ENCODE measurements at places on chromosomes 3 and 15.

GRCh38 chr15:85361323-85361722 is 19.1 kb upstream of the AKAP13 start:
- DNase-seq: no peak

DNA sequence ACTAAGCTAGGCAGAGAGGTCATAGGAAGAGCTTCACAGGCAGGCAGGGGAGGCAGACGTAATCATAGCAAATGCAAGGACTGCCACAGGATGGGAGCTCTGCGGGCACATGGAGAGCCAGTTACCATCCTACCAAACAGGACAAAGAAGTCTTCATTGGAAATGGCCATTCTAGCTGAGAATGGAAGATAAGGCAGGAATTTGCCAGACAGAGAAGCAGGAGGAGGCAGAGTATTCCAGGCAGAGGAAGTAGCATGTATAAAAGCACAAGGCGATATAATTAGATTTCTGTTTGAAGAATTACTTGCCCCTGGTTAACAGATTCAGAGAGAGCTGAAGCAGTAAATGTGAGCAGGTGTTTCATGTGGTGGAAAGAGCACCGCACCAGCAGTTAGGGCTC is 3.5 kb upstream of the SEMA5B start:
- DNase-seq: no peak

DNA sequence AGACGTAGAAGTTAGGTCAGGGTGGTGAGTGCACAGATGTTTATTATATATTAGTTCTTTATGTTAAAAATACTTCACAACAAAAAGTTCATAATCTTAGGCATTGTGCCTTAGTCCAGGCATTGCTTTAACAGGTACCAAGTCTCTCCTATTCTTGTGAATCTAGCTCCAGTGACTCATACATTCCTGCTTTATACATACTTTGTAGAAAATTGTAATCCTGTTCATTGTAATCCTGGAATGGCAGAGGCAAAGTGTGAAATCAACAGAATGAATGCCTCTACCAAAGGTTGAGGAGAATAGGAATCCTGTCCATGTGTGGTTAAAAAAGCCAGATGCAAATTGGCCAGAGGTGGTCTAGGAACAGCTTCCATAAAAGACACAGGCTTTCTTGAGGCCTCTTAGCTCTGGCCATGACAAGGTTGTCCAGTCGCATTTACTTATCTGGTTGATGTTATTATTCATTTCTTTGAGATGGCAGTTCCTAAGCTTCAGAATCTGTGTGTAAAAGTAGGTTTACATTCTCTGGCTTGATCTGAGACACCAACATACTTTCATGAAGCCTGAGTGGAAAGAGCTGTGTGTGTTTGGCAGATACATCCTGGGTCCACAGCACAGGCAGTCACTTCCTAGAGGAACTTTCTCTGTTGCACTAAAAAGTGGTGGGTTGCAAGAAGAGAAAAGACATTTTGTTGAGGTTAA is 109.0 kb downstream of the CDIN1 start:
- no peak for DNase-seq

- DNase-seq: no peak
These were observed 20.1 kb downstream of the KBTBD8 start for GRCh38 chr3:67018105-67018788.

- no peak for DNase-seq
These were observed 1.8 kb upstream of the SLC38A3 start for GRCh38 chr3:50203113-50203808.

DNA sequence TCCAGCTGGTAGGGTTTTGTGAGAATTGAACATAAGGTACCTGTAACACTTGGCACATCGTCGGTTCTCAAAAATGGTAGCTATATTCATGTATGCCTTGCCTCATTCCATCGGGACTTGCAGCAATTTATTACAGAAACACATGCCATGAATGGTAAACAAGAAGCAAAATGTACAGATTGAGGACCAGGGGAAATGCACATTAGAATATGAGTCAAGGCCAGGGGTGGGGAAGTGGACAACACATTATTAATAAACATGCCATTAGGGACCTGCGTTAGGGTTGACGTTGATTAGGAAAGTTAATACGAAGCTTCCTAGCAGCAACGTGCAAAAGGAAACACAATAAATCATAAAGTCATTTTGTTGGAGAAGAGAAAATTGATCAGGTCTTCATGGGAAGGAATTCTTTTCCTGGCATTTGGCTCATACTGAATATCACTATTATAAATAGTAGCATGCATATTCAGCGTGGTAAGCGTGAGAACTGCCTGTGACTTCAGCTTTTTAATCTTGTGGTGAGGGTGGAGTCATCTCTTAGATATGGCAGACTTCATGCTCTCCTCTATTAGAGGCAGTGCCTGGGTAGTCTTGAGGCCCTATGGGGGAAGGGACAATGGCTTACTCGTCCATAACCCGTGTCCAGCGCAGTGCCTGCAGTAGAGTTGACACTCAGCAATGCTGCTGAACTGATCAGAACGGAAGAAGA is 184.9 kb downstream of the SV2B start:
- no peak for DNase-seq

- no peak for DNase-seq
These were observed 17.9 kb downstream of the IL12A start for GRCh38 chr3:160006282-160007163.

- no peak for DNase-seq
These were observed 55.9 kb downstream of the MRPS25 start for GRCh38 chr3:15009167-15009566.

DNA sequence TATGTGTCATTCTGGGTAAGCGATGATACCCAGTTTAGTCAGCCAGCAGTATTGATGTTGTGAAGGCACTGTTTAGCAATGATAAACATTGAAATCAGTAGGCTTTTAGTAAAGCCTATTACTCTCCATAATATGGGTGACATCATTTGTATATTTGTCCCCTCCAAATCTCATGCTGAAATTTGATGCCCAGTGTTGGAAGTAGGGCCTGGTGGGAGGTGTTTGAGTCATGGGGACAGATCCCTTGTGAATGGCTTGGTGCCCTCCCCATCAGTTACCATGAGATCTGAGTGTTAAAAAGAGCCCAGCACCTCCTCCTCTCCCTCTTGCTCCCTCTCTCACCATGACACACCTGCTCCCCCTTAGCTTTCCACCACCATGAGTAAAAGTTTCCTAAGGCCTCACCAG is 31.4 kb upstream of the FAN1 start:
- DNase-seq: no peak

DNA sequence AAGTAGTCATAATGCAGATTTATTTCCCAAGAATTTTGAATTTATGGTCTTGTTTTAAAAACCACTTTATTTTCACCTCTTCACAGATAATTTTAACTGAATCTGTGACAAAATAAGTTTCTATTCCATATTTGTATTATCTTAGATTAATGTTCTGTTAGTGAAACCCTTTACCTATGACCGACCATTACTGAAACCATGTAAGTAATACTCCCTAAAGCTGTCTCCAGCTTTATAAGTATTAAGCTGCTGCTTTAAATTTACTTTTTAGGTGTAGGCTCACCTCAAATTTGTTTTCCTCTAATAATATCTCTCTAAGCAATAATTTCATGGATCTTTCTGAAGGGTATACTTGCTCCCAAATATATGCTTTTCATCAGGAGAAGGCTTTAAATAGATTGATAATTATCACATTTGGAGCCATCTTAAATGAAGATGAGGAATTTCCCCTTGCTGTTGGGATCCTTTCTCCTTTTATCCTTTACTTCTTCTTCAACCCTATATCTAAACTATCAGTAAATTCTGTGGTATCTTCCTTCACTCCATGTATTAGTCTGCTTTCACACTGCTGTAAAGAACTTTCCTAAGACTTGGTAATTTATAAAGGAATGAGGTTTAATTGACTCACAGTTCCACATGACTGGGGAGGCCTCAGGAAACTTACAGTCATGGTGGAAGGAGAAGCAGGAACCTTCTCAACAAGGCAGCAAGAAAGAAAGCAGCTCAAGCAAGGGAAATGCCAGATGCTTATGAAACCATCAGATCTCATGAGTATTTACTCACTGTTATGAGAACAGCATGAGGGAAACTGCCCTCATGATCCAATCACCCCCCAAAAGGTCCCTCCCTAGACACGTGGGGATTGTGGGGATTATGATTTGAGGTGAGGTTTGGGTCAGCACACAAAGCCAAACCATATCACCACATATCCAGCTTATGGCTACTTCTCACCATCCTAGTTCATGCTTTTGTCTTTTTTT is 92.3 kb upstream of the P2RY1 start:
- DNase-seq: no peak

DNA sequence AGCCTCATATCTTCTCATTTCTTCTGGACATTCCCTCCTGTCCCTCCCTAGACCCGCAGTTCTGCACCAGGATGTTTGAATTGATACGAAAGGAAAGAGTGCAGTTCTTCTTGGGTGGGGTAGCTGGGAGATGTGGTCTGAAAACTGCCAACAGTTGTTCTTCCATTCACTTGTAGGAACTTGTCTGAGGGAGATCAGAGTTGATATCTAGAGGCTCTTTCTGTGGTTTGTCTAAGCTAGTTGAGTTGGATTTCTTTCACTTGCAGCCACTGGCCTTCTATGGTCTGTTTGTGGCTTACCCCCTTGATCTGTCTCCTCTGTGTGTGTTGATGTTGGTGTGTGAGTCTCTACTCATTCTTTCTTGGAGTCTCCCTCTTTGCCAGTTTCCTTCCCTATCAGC is 42.5 kb upstream of the PIK3CB start:
- no peak for DNase-seq

DNA sequence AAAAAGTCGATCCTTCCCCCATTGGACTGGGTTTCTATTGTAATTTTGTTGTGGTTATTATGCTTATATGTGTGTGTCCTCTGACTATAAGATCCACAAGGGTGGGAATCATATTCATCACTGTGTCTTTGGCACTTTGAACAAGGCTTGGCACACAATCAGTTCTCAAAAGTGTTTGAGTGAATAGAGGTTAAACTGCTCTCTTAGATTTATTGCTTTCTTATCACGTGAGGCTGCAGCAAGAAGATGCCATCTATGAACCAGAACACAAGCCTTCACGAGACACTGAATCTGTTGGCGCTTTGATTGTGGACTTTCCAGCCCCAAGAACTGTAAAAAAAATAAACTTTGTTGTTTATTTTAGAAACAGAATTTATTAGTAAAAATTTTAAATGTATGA is 295.0 kb upstream of the MDFIC2 start:
- DNase-seq: no peak

DNA sequence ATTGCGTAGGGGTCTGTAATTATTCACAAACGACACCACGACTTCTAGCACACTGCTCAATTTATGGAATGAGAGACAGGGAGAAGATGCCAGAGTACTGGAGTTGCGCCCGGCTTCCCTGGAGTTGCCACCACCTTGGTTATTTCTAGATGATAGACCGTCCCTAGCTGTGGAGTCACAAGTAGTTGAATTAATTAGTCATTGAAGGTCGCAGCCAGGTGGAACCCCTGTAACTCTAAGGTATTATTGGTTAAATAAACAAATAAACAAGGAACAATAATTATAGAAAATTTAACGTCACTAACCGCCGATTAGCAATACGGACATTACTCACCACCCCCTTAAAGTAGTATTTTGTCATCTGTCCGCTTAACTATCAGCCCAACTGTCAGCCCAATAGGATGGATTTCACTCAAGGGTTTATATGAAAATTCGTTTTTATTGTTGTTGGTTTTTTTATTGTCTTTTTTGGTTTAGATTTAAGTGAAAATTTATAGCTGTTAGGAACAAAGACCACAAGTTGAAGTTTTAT is 911 bp upstream of the AZI2 start:
- DNase-seq: no peak

DNA sequence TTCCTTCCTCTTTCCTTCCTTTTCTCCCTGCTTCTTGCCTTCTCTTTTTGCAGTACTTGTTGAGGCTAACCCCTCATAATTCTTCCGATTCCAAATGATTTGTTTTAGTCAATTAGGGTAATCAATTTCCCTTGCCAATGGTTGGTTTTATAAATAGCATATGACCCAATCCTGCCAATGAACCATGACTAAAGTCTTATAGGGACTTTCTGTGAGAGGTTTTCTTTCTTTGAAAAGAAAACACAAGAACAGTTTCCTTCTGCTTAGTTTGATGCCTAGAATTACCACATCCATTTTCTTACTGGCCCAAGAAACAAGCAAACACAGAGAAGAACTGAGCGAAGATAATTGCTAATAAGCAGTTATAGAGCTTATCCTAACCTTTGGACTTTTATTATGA is 292.5 kb upstream of the SATB1 start:
- DNase-seq: no peak

GRCh38 chr3:3847994-3848922 is 49.0 kb downstream of the LRRN1 start:
- DNase-seq: no peak

GRCh38 chr3:197262709-197263108 is 35.7 kb downstream of the DLG1 start:
- DNase-seq: no peak

DNA sequence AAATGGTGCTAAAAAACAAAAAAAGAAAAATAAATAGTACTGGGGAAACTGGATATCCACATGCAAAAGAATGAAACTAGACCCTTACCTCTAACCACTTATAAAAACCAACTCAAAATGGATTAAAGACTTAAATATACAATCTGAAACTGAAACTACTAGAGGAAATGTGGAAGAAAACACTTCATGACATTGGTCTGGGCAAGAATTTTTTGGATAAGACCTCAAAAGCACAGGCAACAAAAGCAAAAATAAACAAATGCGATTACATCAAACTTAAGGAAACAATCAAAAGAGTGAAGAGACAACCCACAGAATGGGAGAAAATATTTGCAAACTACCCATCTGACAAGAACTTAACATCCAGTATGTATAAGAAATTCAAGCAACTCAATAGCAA is 6.4 kb downstream of the IFT57 start:
- no peak for DNase-seq

GRCh38 chr15:22978691-22979237 is 1.4 kb downstream of the CYFIP1 start:
- DNase-seq: no peak

DNA sequence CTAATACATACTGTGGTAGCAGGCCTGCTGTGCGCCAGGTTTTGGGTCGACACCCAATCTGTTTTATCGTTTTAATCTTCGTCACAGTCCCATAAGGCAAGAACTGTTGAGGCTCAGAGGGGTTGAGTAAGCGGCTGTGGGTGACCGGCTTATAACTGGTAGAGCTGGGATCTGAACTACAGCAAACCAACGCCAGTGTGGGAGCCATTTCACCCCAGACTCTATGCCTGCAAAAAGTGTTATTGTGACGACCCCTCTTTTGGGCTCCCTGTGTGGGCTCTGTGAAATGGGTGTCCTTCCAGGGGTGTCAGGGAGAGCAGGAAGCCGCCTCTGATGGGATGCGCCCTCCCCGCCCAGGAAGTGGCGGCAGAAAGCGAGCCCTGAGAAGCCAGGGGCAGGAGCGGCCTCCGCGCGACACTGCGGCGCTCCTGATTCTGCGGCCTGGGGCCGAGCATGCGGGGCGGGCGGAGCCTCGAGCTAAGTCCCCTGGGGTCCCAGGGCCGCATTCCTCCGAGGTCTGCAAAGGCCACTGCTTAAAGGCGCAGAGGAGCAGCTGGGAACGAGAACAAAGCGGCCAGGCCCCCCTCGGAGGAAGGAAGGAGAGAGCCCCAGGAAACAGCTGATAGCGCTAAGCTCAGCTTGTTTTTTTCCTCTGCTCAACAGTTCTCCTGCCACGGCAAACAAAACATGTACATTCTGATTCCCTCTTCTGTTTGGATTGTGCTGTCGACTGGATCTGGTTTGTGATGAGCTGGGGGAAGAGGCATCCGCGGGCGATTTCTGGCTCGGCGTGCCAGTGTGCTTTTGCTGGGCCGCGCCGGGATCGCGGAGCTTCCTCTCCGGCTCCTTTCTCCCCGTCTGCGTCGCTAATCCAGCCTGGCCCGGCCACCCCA is 33.9 kb downstream of the GRK7 start:
- DNase-seq: no peak

GRCh38 chr15:51869060-51869421 is 39.6 kb downstream of the TMOD3 start:
- DNase-seq: no peak

GRCh38 chr3:171835116-171835515 is 8.0 kb upstream of the TMEM212 start:
- no peak for DNase-seq

Measured in cortex of kidney (tissue), 1 donor.